ENCODE measurements at places on chromosomes 4 and X.

GRCh38 chrX:119990556-119991004, 47.0 kb upstream of the NKAP start:
- DNase-seq = no peak

- DNase-seq = peak; percentile 68
Observed at GRCh38 chrX:153708415-153708814, 15.8 kb downstream of the BCAP31 start.

GRCh38 chr4:82748810-82749470, 49.7 kb downstream of the SCD5 start:
- DNase-seq = no peak

GRCh38 chrX:109751698-109752097, 18.6 kb upstream of the ACSL4 start:
- no peak for DNase-seq

GRCh38 chr4:139547979-139548378, 8.0 kb downstream of the SETD7 start:
- no peak for DNase-seq

DNA sequence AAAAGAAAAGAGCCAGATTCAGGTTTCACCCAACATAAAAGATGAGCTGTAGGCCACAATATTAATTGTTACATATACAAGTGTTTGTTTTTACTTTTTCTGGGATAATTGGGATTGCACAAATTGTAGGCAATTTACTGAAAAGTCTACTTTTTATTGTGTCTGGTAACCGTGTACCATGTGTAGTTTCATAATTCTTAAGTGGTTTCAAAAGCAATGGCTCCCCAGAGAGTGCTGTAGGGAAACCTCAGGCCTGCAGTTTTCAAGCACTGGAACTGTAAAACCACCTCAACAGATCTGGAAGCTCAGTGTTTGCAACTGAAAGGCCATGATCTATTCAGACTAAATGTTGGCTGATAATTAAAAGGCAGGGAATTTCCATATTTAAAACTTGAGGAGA, 53.9 kb upstream of the MMAA start:
- DNase-seq = peak; percentile 37
